ENCODE measurements at places on chromosomes 4 and X.
A peak's percentile ranks its signal among the peaks of the same experiment; 100 is the strongest.

DNA sequence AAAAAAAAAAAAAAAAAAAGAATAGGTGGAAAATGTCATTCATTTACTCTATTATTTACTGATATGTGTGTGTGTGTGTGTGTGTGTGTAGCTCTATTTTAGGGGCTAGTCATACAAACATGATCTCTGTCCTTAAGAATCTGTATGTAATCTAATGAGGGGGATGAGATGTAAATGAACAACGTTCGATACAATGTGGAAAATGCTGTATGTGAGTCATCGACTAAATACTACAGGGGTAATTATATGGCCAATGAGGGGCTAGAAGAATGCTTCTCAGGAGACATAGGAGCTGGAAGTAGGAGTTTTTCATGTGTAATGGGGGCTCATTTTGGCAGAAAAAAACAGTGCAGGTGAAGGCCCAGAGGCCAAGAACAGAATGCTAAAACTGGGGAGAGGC is 41.9 kb downstream of the LEF1 start:
- DNase-seq: no peak

- no peak for DNase-seq
Measured at GRCh38 chrX:69130439-69130838, 34.8 kb downstream of the PJA1 start.

DNA sequence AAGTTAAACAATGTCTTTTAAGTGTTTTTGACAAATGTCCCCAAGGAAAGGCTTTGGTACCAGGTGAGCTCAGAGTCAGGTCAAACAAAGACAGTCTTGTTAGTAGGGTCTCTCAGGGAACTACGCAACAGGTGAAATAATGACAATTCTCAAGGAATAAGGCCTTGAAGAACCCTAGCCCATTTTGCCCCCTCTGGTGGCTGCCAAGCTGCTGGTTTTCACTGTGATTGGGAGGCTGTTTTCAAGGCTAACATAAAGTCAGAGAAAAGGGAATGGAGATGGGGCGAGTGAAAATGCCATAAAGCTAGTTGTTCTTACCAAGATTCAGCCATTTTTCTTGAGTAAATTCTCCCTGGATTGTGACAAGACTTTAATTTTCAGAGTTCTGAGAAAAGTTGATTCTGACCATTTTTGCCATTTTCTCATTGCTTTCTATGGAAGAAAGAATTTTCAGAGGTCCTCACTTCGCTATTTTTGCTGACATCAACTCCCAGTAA is 58.7 kb downstream of the RWDD4 start:
- peak; percentile 24 for DNase-seq

GRCh38 chrX:69021141-69021960 is 143.9 kb downstream of the PJA1 start:
- no peak for DNase-seq

- DNase-seq: no peak
Measured at GRCh38 chrX:50707405-50707804, 106.6 kb downstream of the SHROOM4 start.

GRCh38 chr4:176031922-176032321 is 33.7 kb upstream of the WDR17 start:
- DNase-seq: no peak

DNA sequence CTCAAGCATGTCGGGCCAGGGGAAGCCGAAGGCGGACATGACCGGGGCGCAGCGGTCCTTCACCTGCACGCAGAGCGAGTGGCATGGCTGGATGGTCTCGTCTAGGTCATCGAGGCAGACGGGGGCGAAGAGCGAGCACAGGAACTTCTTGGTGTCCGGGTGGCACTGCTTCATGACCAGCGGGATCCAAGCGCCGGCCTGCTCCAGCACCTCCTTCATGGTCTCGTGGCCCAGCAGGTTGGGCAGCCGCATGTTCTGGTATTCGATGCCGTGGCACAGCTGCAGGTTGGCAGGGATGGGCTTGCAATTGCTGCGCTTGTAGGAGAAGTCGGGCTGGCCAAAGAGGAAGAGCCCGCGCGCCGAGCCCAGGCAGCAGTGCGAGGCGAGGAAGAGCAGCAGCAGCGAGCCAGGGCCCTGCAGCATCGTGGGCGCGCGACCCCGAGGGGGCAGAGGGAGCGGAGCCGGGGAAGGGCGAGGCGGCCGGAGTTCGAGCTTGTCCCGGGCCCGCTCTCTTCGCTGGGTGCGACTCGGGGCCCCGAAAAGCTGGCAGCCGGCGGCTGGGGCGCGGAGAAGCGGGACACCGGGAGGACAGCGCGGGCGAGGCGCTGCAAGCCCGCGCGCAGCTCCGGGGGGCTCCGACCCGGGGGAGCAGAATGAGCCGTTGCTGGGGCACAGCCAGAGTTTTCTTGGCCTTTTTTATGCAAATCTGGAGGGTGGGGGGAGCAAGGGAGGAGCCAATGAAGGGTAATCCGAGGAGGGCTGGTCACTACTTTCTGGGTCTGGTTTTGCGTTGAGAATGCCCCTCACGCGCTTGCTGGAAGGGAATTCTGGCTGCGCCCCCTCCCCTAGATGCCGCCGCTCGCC is at the start of gene SFRP2:
Gene SFRP2 (minus strand): TSS at position 671 of the 864 bp plus-strand sequence. CDS start 248 bp downstream, at position 423.
- DNase-seq: no peak

GRCh38 chr4:52157641-52158316 is 106.7 kb downstream of the SPATA18 start:
- DNase-seq: no peak

- no peak for DNase-seq
Measured at GRCh38 chrX:132843363-132843762, 115.1 kb downstream of the HS6ST2 start.

- no peak for DNase-seq
Measured at GRCh38 chr4:26124753-26125321, 196.0 kb upstream of the RBPJ start.

GRCh38 chrX:49308604-49309269 is 5.3 kb downstream of the GAGE10 start:
- DNase-seq: no peak

- no peak for DNase-seq
Measured at GRCh38 chr4:1002131-1002630, 9.0 kb upstream of the SLC26A1 start.

GRCh38 chrX:115408771-115409400 is 119.4 kb downstream of the LUZP4 start:
- DNase-seq: no peak

DNA sequence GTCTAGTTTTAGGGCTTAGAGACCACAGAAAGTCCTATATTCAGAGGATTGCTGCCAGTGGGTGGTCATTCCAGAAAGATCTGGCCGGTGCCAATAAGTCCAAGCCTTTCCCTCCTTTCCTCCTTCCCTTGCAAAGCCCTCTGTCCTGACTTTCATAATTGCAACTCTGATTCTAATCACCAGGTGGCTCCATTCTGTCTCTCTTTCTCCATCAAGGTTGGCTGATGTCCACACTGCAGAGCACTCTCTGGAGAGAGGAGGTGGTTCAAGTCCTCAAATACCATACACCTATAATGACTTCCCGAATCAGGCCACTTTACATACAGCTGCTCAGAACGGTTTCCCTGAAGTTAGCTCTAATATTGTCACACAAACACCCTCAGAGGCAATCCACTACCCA is 22.4 kb upstream of the ARMCX4 start:
- DNase-seq: no peak

DNA sequence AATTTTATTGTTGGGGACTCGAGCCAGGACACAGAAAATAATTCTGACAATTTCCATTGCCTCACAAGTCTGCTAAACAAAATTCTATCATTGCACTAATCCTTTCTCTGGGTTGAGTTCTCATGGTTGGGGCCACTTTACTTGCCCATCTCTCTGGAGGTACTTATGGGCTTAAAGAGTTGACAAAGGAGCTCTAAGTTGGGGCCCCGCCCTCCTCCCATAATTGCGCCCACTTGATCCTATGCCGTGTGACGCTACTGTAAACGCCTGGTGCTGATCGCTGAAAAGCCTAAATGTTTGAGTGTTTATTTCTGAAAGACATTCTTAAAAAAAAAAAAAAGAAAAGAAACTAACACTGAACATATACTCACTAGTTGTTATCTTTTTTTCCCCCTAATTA is 103.0 kb downstream of the TENM3 start:
- DNase-seq: no peak

GRCh38 chr4:137961051-137961438 is 281.1 kb downstream of the SLC7A11 start:
- DNase-seq: no peak

DNA sequence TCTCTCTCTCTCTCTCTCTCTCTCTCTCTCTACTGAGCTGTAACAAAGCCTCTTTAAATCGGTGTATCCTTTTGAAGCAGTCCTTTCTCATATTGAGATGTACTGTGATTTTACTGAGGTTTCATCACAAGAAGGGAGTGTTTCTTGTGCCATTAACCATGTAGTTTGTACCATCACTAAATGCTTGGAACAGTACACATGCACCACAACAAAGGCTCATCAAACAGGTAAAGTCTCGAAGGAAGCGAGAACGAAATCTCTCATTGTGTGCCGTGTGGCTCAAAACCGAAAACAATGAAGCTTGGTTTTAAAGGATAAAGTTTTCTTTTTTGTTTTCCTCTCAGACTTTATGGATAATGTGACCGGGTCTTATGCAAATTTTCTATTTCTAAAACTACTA is 37.2 kb downstream of the HPF1 start:
- DNase-seq: no peak

GRCh38 chr4:102438396-102439235 is 62.5 kb upstream of the NFKB1 start:
- DNase-seq: no peak

GRCh38 chr4:16794816-16795445 is 103.5 kb downstream of the LDB2 start:
- DNase-seq: peak; percentile 50

- no peak for DNase-seq
Measured at GRCh38 chrX:9759337-9759736, 6.3 kb downstream of the GPR143 start.

All from activated T-cell treated with anti-CD3 and anti-CD28 coated beads, Interleukin-2, amount 50 U/mL, for 48 hours (primary cell).